Effector CD4-positive, alpha-beta T cell (primary cell): ENCODE measurements at places on chromosomes 5 and 9.

DNA sequence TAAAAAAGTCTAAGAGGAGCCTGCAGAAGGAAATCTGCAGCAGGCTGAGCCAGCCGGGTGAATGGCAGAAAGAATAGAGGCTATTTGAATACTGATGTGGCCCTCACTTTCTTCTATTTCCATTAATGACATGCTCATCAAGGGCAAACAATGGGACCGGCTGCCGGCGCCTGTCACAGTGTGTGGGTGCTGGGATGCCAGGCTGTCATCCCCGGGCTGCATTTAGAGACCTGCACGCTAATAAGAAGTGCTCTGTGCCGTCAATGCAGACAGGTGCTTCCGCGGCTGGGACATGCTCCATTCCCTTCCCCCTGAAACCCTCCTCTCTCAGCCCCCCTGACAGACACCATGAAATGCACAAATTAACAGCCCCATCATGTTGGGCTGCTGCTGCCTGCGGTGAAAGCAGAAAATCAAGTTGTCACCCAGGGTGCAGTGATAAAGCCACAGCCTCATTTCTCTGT lies 217.7 kb upstream of the TBCA start:
- no peak for DNase-seq

DNA sequence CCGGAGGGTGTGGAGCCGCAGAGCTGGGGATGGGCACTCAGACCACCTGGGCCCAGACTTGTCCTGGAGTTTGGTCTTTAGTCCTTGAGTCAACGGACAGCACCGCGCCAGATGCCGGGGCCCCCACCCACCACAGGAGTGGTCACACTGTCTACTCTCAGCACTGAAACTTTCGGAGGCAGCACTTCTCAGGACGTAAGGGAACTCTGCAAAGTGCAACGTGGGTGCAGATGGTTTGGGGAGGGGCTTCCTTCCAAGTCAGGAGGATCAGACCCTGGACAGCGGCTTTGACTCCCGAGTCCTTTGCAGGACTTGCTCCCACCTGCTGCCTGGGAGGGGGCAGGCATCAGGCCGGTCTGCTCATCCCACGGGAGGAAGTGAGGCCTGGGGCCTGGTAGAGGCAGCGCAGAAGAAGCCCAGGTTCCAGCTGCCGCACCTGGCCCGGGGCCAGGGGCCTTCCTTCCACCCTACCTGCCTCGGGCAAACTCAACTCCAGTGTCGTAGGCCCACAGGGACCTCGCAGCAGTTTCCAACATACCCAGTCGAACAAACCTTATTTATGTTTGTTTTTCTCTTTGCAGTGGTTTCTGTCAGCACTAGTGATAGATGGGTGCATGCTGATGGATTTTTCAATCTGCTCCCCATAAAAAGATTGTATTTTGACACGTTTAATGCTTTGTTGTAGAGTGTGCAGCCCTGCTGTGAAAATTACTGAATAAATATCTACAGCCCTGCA lies 149.8 kb upstream of the PPP1R26 start:
- DNase-seq, result no peak

DNA sequence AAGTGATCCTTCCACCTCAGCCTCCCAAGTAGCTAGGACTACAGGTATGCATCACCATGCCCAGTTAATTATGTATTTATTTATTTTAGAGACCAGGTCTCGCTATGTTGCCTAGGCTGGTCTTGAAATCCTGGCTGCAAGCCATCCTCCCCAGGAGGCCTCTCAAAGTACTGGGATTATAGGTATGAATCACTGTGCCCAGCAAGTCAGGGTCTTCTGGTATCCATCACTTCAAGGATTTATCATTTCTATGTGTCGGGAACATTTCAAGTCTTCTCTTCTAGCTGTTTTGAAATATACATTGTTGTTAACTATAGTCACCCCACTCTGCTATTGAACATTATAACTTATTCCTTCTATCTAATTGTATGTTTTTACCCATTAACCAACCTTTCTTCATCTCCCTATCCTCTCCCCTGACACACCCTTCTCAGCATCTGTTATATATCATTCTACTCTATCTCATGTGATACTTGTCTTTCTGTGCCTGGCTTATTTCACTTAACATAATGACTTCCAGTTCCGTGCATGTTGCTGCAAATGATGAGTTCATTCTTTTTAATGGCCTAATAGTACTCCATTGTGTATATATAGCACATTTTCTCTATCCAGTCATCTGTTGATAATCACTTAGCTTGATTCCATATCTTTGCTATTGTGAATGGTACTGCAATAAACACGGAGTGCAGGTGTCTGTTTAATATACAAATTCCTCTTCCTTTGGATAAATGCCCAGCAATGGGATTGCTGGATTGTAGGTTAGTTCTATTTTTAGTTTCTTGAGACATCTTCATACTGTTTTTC lies 26.4 kb downstream of the UTP15 start:
- no peak for DNase-seq

DNA sequence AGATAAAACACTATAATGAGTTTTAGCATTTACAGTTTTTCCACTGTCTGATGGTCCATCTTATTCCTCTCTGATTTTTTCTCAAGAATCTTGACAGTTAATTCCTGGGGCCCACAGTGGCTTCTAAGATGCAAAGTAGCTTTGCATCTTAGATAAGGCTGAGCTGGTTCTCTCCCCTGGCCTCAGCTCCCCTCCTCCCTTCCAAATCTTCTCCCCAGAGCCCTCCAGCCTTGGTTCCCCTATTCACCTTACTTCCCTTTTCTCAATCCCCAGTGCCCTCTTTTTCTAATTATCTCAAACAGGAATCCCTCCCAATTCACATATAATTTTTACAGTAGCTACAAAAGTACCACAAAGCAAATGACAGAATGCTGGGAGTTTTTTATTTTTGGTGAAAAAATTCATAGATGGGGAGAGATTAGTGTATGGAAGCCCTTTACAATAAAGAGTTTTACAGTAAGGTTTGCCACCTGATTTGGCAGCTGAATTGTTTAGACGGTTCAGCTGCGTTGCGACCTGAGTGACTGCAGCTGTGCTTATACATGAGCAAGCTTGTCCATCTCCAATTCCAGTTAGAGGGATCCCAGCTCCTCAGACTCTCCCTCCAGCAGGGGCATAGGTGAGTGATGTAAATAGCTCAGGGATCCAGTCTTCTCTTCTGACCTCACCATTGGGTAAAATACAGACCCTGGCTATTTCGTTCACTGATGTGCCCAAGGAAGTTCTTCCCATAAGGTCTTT lies 51.4 kb upstream of the CKMT2 start:
- DNase-seq, result no peak

DNA sequence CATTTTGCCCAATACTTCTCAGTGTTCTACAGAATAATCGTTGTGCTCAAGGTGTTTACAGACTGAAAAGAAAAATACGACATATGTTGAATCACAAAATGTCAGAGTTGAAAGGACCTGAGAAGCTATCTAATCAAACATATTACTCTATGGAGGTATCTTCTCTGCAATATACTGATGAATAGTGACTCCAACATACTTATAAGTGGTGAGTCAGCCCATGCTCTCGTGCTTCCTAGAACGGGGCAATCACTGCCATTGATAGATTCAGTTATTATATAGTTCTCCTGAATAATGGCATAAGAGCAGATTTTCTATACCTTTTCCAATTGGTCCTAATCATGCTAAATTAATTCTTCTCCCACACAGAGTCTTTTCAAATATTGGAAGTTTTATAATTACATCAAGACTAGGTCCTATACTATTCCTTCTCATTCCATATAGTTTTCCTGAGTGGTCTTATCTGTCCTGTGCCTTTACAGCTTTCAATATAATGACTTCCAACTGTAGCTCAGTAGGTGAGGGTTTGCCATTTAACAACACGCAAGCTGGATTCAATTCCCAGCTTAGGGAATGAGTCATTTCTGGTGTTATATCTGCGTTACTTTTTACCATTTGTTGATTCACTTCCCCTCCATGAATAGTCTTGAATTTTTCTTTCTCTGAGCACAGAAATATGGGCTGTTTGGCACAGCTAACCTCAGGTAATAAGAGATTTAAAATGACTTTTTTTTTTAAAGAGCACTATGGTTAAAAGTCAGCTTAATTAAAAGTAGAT lies 81.1 kb downstream of the PLK2 start:
- DNase-seq, result no peak

DNA sequence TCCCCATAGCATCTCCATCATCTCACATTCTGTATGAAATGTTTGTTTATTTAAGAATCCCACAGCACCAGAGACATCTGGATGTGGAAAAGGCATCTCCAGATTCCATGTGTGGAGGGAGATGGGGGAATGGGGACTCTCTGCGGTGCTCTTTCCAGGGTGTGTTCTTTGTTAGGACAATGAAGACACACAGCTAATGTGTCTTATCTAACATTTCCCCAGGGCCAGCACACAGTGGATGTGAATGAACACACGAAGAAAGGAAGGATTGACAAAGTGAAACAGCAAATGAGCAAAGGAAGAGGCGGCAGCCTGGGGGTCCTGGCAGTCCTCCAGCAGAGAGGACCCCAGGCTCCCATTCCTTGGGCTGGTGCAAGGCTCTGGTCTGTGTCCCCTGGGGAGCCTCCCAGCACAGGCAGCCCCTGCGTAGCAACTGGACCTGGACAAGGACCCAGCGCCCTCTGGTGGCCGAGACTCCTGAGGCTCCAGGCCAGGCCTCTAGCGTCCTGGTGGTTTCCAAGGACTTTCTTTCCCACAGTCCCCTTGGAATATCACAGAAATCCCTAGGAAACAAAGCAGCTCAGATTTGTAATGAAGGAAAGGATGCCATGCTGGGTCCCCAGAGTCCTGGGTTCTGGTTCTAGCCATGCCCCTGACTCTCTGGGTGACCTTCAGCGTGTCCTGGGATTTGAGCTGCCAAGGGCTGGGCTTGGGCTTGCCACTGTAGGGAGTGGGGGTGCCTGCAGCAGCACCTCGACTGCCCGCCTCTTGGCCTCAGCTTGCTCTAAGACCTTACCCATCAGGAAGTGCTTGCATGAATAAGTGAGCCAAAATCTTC lies 3.5 kb upstream of the PDLIM7 start:
- peak; percentile 86 for DNase-seq

GRCh38 chr9:92656537-92656925 lies 13.4 kb downstream of the IPPK start:
- no peak for DNase-seq

DNA sequence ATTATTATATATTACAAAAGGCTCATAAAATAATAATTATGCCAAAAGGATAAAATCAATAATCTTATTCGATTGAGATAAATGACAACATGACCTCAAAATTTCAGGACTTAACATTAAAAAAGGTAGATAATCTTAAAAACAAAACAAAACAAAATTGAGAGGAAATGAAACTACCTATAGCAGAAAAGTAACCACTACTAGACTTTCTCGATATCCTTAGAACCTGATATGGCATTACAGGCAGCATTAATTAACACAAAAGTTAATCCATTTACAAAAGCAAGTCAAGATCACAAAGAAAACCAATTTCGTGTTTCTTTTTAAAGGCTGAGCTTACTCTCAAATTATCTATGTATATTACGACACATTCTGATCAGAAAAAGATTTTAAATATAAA lies 29.9 kb downstream of the TMEM161B start:
- DNase-seq, result no peak

- no peak for DNase-seq
Measured at GRCh38 chr5:152465140-152465539, 60.1 kb upstream of the NMUR2 start.

DNA sequence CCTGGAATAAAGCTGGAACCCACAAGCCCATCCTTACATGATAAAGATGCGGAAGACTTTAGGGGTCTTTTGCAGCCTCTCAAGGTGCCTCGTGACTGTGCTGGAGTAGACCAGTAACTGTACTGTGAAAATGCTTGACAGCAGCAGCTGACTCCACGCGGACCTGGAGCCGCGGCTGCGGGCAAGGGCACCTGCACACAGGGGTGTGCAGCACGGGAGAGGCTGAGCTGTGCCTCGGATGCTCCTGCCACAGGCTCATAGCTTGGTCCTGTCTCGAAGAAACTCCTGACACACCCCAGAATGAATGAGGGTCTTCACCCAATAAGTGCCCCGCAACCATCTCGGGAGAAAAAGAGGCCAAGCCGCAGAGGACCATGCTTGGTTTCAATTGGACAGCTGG lies 40.3 kb upstream of the CEP72 start:
- DNase-seq, result no peak

DNA sequence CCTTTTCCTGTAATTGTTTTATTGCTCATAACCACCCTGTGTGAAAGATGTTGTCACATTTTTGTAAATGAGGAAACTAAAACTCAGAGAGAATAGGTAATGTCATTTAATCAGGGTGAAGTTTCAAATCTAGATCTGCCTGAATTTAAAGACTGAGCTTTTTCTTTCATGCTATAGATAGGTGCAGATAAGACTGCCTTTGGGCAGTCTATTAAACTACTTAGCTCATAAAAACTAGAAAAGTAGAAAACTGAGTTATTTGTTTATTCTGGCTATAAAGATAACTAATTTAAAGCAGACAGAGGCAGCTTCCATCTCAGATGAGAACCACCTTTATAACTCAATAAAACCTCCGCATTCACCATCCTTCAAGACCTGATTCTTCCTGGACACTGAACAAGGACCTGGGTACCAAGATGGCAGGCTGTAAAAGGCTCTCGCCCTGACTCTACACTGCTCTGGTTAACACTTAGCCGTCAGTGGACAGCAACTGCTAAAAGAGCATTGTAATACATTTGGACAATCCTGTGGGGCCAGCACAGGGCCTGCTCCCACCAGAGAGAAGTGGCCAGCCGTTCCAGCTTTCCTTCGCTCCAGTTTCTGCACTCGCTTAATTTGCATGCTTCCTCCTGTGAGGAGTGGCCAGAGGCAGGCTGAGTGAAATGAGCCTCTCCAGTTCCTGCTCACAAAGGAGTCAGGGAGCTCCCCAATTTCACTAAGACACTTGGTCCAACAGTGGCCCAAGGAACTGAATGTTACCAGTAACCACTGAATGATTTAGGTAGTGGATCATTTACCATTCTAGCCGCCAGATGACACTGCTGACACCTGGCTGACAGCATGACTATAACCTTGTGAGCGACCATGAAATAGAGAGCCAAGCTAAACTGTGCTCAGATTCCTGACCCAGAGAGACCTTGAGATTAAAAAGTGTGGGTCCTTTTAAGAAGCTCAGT lies 566.4 kb downstream of the EFNA5 start:
- no peak for DNase-seq

DNA sequence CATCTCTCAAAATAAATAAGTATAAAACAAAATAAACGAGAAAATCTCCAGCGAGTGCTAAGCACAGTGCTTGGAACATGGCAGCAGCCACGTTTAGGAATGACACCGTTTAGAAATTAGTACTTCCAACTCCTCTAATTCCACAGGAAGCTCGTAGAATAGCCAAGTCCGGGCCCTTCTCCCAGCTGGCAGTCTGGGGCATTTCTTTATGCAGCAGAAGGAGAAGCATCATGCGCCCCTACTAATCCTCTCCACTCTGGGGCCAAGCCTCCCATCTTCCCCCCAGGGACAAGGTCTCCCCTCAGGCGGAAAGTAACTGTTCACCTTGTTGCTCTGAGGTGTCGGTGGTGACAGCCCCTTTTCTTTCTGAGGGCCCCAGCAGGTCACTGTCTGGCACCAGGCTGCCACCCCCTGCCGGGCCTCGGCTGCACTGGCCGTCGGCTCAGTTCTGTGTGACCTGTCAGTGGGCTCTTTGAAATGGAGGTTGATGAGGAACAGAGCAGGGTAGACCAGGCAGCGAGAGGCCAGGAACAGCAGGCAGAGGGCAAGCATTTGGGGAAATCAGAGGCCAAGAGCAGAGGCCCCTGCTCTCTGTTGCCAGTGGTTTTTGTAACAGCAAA lies 113.5 kb upstream of the WWC1 start:
- no peak for DNase-seq

GRCh38 chr9:7387840-7388239 lies 411.7 kb downstream of the DMAC1 start:
- DNase-seq, result no peak

GRCh38 chr5:179876610-179876952 lies 18.0 kb upstream of the MRNIP start:
- DNase-seq, result no peak

GRCh38 chr9:8857068-8857925 lies 1057.7 kb upstream of the DMAC1 start:
- no peak for DNase-seq
